ENCODE measurements at places on chromosomes 12 and 14. TPM values are rescaled to one million over a fixed set of nuclear protein-coding genes. Genes with fewer than 3 reads are reported as not detected.
A peak's percentile ranks its signal among the peaks of the same experiment; 100 is the strongest.

ASCL1 gene
- total RNA-seq = not detected

KRT8 gene
- total RNA-seq = 0.52 TPM

SDSL gene
- not detected for total RNA-seq

RESF1 gene
- 541 TPM for total RNA-seq

AKAP3 gene
- total RNA-seq = 5.9 TPM

CERS5 gene
- total RNA-seq = 55.7 TPM

KRT71 gene
- total RNA-seq = not detected

DNA sequence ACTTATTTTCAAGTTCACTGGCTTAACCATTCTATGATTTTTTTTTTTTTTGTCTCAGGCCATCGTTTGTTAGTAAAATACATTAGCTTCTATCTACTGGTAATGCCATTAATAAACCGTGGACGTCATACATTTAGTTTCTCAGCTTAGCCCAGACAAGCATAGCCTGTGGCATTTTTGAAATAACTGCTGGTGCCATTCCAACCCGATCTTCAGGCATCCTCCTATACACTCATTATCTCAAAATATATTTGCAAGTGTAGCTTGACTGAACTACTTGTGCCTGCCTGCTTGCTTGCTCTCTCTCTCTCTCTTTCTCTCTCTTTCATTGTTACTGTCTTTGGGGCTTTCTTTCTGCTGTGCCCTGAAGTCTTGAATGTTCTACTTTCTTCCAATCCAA is 12.7 kb upstream of the MBIP start:
- H3K36me3 ChIP-seq = peaks cover 3% of the 10 kb centered on the region
- no peak overlapping the region for H3K27ac ChIP-seq
- no peak overlapping the region for H3K4me3 ChIP-seq

DNA sequence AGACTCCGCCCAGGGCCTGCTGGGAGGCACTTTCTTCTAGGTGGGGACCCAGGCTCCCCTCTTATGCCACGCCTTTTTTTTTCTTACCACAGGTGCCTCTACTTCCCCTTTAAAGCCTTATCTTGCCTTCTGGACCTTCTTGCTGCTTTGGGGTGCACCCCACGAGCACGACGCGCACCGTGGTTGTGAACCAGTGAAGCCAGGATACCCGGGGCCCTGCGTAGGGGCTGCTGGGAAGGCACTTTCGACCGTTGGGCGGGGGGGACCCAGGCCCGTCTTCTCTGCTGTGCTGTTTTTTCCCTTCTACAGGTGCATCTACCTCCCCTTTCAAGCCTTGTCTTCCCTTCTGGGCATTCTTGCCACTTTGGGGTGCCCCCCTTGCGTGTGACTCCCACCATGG is 305.4 kb downstream of the ALG10 start:
- H3K27me3 ChIP-seq = no peaks in the 10 kb centered on the region
- DNase-seq = no peak
- no peak overlapping the region for H3K4me3 ChIP-seq
- H3K27ac ChIP-seq = no peak overlapping the region
- H3K36me3 ChIP-seq = peaks cover 2% of the 10 kb centered on the region

GRCh38 chr14:22583994-22584393 is 5.0 kb downstream of the DAD1 start:
- DNase-seq = no peak
- peak overlapping the region; percentile 95 for H3K27ac ChIP-seq
- peak overlapping the region; percentile 70 for H3K4me3 ChIP-seq

DNA sequence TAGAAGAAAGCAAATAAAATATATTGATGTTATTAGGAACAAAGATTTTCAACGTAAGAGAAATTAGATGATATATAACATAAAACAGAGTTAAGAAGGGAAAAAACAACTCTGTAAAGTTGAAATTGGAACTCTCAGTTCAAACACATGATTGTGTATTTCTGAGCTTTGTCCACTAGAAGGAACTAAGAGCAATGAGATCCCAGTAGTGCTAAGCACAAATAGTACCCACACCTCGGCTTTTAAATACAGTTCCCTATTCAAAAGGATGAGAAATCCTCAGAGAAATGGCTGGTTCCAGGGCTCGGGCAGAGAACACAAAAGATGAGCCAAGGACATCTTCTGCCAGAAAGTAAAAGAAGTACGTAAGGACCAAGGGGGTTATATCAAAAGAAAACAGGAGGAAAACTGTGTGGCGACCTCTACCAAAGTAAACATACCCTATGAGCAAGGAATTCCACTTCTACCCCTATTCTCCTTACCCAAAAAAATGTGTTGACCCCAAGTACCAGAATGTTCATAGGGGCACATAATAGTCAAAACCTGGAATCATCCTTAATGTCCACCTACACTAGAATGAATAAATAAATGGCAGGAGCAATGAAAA is 96.6 kb downstream of the SPTSSA start:
- H3K4me3 ChIP-seq = no peak overlapping the region
- H3K36me3 ChIP-seq = no peaks in the 10 kb centered on the region
- no peak for DNase-seq

DNA sequence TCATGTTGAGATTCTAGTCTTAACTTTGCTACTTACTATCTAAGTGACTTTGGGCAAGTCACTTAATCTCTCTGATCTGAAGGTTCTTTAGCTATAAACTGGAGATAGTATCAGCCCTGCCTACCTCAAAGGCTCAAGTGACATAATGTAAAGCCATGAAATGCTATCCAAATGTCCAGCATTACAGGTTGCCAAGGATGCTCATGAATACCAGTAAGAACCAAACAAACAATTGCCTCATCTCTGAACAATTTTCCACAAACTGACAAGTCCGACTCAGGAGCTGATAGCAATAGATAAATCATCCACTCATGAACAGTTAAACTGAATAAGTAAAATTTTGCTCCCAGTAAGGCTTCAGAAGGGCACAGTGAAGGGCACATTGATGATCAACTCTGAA is 51.5 kb downstream of the LMNTD1 start:
- H3K27me3 ChIP-seq = peaks cover 4% of the 10 kb centered on the region
- no peak overlapping the region for H3K4me3 ChIP-seq
- no peak overlapping the region for H3K27ac ChIP-seq
- no peaks in the 10 kb centered on the region for H3K4me1 ChIP-seq

GRCh38 chr12:119615518-119616475 is 22.2 kb downstream of the TMEM233 start:
- H3K4me1 ChIP-seq = no peaks in the 10 kb centered on the region
- peaks cover 13% of the 10 kb centered on the region for H3K27me3 ChIP-seq
- peaks cover 1% of the 10 kb centered on the region for H3K36me3 ChIP-seq
- DNase-seq = no peak

DNA sequence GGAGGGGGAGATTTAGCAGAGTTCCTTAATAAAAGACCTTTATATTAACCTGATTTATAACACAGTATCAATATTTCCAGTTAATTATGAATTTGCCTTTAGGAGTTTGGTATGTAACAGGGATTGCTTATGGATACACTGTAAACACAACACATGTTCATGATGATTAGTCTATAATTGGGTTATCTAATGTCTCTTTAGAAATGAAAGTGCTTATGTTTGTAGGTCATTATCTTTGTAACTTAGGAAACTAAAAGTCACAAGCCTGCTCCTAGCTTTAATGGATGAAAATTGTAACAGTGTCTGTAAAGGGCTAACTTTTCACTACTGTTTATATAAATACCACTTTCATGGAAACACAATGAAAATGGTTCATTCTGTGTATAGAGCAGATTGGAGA is 9.4 kb downstream of the PDE3A start:
- H3K27me3 ChIP-seq = peaks cover 4% of the 10 kb centered on the region
- no peak overlapping the region for H3K4me3 ChIP-seq
- DNase-seq = no peak
- no peaks in the 10 kb centered on the region for H3K4me1 ChIP-seq

DNA sequence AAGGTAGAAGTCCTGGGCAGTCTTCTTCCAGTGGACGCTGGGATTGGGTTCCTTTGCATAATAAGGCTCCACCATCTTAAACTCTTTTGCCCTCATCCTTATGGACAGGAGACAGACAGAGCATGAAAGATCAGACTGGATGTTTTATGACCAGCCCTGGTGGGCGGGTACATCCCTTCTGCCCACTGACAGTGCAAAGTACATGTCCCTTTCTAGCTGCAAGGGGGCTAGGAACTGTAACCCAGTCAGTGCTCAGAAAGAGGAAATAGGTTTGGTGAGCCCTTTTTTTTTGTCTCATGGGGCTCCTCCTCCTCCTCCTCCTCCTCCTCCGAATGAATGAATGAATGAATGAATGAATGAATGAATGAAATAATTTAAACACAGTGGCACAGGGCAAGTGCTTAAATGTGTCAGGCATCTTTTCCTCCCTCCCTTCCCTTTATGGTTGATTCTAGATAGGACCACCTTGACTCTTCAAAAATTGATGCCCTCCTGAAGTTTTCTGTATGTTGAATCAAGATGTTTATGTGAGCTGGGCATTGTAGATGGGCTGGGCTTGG is 36.4 kb upstream of the HNF1A start:
- H3K4me3 ChIP-seq = no peak overlapping the region
- no peaks in the 10 kb centered on the region for H3K36me3 ChIP-seq
- no peak overlapping the region for H3K27ac ChIP-seq
- DNase-seq = no peak

GRCh38 chr12:83318386-83319098 is 631.8 kb downstream of the TMTC2 start:
- H3K27ac ChIP-seq = no peak overlapping the region
- H3K36me3 ChIP-seq = no peaks in the 10 kb centered on the region
- no peak for DNase-seq
- no peak overlapping the region for H3K4me3 ChIP-seq

- H3K27me3 ChIP-seq = no peaks in the 10 kb centered on the region
- DNase-seq = no peak
- H3K36me3 ChIP-seq = no peaks in the 10 kb centered on the region
- no peak overlapping the region for H3K4me3 ChIP-seq
Measured at GRCh38 chr14:26959972-26960660, 362.3 kb upstream of the NOVA1 start.

DNA sequence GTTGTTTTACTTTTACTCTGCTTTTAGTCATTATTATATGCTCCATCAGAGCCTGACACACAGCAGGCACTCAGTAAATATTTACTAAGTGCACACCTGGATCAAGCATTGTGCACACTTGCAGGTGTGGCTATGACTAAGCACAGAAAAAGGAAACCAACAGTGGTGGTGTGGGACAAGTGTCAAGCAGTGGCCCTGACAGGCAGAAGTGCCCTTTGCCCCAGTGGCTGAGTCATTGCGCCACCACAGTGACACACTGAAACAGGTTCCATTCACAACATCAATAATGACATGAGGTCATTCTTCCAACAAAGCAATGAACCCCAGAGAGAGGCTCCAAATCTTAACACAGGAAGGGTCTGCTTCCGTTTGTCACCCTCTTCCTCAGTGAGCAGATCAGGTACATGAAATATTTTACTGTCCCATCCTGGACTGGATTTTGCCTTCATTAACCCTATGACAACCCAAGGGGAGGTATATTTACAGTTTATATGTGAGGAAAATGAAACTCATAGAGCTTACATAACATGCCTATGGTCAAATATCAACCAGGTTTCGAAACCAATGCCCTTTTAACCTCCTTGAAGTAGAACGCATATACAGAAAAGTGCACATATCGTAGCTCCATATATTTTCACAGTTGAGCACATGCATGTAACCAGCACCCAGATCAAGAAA is 82.6 kb upstream of the GTF2A1 start:
- no peak for DNase-seq
- no peaks in the 10 kb centered on the region for H3K27me3 ChIP-seq
- H3K4me1 ChIP-seq = peaks cover 2% of the 10 kb centered on the region
- H3K4me3 ChIP-seq = no peak overlapping the region

- H3K36me3 ChIP-seq = peaks cover 8% of the 10 kb centered on the region
- H3K27ac ChIP-seq = no peak overlapping the region
- DNase-seq = no peak
- no peak overlapping the region for H3K4me3 ChIP-seq
Measured at GRCh38 chr12:46560874-46561273, 188.3 kb upstream of the SLC38A2 start.

GRCh38 chr14:103463149-103463548 is 59.5 kb downstream of the CKB start:
- DNase-seq = no peak
- peaks cover 25% of the 10 kb centered on the region for H3K4me1 ChIP-seq

GRCh38 chr12:43100231-43100630 is 451.8 kb downstream of the ADAMTS20 start:
- no peaks in the 10 kb centered on the region for H3K36me3 ChIP-seq
- H3K27ac ChIP-seq = no peak overlapping the region
- H3K27me3 ChIP-seq = no peaks in the 10 kb centered on the region
- H3K4me1 ChIP-seq = no peaks in the 10 kb centered on the region
